ENCODE measurements at places on chromosomes 12 and 14.

GRCh38 chr14:36671149-36671548 lies 9.5 kb downstream of the PAX9 start:
- DNase-seq, result no peak

DNA sequence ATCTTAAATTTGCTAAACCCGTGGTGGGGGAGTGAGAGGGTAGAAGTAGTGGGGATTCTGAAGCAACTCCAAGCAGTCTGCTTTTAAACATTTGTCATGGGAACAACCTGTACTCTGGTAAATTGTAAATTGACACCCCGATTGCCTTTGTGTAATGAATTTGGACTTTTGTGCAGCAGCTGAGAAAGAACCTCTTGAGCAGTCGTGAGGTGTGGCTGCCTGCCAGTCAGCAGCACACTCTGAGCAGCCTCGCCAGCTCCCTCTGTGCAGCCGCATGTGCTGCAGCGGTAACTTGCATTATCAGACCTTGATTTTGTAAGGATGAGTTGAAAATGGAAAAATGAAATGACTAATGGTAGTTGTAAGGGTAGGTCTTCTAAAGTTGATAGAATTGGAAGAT lies 74.3 kb downstream of the SUSD6 start:
- DNase-seq, result no peak

DNA sequence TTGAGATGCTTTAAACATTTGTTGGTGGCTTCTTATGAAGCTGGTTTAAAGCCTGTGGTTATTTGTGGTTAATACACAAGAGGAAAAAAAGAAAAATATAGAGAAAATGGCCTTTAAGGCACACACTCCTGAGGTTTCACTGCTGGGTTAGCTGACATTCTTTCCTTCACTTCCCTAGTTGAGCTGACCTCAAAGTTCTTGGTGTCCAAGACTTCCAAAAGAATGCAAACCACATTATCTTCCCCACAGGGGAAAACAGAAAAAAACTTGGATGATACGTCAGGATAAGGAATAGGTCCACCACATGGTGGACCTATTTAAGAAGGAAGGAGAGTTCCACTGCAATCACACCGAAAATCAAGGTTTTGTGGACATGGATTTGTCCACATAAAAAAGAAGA lies 94.3 kb downstream of the SLC25A21 start:
- DNase-seq, result no peak

- no peak for DNase-seq
Measured at GRCh38 chr14:104738375-104739019, 14.4 kb upstream of the SIVA1 start.

GRCh38 chr14:75539561-75540478 lies 17.6 kb downstream of the BATF start:
- no peak for DNase-seq

- DNase-seq, result no peak
Measured at GRCh38 chr12:121794534-121795033, 1.1 kb upstream of the RHOF start.

Data from NCI-H226 (cell line).